ENCODE measurements at places on chromosomes 4 and X.

GRCh38 chr4:130424211-130424610 is 1328.3 kb downstream of the C4orf33 start:
- DNase-seq: no peak

- no peak for DNase-seq
Observed at GRCh38 chrX:49164589-49165360, 2.2 kb downstream of the MAGIX start.

GRCh38 chr4:1945124-1945895 is 63.5 kb downstream of the NELFA start:
- DNase-seq: no peak

- no peak for DNase-seq
Observed at GRCh38 chr4:56272927-56273326, 114.4 kb downstream of the AASDH start.

- no peak for DNase-seq
Observed at GRCh38 chr4:39571054-39571453, 43.8 kb upstream of the UGDH start.

GRCh38 chr4:55446578-55446922 is 50.8 kb downstream of the TMEM165 start:
- DNase-seq: no peak

GRCh38 chr4:109256818-109257217 is 45.6 kb downstream of the COL25A1 start:
- DNase-seq: no peak

DNA sequence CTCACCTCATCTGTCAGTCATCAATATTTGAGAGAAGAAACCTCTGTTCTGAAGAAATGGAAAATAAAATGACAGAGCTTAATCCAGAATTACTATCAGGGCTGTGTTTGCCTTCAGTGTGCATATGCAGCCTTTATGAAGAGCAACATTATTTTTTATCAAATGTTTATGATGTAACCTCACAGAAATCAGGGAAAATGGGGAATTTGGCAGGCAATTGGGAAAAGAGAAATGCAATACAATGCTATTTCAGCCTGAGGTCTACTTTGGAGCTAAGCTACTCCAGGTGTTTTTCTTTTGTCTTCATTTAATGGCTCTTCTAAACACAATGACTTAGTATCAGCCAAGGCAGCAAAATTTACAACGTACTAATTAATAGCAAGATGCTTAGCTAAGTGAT is 241.1 kb upstream of the TET2 start:
- no peak for DNase-seq

DNA sequence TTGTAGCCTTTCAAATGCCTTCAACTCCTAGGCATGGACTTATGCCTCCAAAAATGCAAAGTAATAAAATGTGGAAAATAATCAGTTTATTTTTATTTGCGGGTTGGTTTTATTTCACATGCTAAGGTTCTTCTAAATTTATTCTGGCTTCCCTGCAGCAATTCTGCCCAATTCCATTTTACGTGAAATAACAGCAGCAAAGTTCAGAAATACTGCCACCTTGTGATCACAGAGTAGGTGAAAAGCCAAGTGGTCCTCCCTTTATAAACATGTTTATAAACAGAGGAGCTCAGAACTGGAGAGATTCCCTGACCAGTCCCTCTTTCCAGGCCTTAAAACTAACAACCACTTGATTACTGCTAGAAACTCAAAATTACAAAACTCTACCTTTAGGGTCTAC is 14.7 kb upstream of the DCHS2 start:
- no peak for DNase-seq

- DNase-seq: no peak
Observed at GRCh38 chr4:94451051-94451694, 569 bp upstream of the PDLIM5 start.

DNA sequence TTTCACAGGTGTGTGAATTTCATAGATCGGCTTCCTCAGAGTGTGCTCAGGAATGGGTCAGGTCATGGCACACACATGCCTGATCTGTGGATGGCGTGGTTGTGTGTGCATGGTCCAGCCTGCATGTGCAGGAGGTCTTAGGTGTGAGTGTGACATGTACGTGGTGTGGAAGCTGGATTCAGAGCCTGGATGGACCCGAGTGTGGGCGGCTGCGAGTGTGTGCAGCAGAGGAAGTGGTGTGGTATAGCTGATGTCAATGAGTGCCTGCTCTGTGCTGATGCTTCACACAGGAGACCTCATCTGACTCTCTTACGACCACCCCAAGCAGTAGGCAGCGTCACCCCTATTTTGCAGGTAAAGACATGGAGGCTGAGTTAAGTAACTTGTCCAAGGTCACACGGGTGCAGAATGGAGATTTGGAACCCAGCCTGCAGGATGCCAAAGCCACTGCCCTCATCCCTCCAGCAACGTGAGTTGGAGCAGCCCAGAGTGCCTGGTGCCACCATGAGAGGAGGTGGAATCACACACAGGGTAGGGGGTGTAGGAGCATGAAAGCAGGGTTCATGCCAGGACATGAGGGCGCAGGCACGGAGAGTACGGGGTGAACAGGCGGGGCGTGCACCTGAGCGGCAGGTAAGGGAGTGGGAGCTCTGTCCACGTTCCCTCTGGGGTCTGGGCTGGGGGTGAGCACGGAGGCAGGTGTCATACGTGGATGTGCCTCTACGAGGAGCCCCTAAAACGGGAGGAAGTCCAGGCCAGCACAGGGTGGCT is 24.2 kb upstream of the C4orf50 start:
- no peak for DNase-seq

- no peak for DNase-seq
Observed at GRCh38 chr4:140256335-140256734, 102.4 kb upstream of the MAML3 start.

GRCh38 chr4:15413623-15414019 is 14.2 kb upstream of the C1QTNF7 start:
- DNase-seq: no peak

- no peak for DNase-seq
Observed at GRCh38 chr4:78661921-78662521, 110.5 kb downstream of the ANXA3 start.

GRCh38 chrX:29555465-29556091 is 659.8 kb upstream of the MAGEB2 start:
- no peak for DNase-seq

DNA sequence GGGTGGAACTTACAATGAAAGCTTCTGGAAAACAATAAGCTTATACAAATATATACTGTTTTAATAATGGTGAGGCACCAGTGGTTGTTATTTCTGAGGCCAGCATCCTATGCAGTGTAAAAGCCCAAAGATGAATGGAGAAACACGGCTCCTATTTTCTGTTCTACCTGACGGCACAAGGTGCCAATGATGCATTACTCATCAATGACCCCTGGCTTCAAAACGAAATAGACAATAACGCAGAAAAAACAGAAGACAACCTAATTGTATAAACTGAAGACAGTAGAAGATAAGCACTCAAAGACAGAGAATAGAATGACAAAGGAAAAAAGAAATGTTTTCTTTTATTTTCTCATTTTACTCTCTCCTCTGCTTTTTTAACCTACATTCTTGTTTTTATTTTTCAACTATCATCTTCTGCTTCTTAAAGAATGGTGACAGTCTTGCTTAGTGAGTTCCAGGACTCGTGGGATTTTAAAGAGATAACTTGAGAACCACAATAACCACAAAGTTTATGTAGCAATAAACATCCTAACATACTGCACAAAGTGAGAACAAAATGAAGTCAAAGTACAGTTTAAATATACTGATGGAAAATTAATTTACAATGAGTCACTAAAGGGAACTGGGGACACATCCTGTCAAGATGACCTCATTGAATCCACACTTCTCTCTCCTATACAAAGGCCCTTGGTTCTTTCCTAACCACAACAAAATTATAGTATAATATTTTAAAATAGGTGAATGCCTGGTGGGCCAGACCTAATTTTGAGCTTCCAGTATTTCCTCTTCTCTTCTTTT is 169.8 kb downstream of the BTC start:
- DNase-seq: no peak

Data from liver (tissue), 10 donors.